ENCODE measurements at places on chromosomes 11 and 22.

GRCh38 chr11:87972133-87972532 lies 203.1 kb downstream of the RAB38 start:
- no peak for DNase-seq

DNA sequence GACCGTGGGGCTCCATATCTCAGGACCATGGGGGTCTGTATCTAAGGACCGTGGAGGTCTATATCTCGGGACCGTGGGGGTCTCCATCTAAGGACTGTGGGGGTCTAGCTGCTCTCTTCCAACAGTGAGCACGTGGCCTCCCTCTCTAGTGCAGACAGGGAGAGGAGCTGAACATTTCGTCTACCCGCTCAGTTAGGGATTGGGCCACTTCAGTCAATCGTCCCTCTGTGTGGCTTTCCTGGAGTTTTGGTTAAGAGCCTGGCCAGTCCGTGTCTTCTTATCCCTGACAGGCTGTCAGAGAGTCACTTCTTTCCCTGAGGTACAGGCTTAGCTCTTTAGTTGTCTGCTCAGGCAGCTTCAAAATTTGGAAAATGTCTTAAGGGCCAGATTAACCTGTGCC lies 3.1 kb downstream of the KRTAP5-1 start:
- no peak for DNase-seq

- DNase-seq = no peak
Measured at GRCh38 chr22:27311698-27312550, 489.6 kb downstream of the MN1 start.

DNA sequence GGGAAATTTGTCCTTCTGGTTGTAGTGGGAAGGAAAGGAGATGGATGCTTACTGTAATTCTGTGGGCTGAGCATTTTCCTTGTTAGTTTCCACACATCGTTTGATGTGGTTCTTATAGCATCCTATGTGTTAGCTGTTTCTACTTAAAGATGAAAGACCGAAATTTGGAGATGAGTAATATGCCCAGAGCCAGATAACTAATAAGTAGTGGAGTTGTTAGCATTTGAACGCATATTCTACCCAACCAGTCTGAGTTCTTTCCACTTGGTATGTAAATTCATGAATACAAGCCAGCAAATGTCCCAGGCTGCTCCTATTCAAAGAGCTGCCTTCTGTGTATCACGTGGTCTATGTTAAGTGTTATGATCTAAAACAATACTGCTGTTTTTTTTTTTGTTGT lies 14.6 kb downstream of the SPECC1L start:
- DNase-seq = no peak

GRCh38 chr11:65104628-65105027 lies 7.0 kb upstream of the TM7SF2 start:
- no peak for DNase-seq

DNA sequence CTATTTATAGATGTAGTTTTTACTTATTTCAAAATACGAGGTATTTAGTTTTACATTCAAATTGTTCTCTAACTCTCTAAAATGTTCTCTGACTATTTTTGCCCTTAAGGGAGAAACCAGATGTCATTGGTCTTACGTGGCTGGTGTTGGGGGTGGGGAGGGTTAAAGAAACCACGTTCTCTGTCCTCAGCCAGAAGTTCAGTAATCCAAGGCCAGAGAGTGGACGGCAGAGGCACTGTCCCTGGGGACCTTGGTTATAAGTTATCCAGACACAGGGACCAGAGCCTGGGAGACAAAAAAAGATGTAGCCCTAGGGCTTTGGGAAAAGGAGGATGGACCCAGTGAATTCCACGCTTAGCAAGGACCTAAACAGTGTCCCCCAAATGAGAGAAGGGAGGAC lies 706 bp upstream of the OR51E1 start:
- no peak for DNase-seq

DNA sequence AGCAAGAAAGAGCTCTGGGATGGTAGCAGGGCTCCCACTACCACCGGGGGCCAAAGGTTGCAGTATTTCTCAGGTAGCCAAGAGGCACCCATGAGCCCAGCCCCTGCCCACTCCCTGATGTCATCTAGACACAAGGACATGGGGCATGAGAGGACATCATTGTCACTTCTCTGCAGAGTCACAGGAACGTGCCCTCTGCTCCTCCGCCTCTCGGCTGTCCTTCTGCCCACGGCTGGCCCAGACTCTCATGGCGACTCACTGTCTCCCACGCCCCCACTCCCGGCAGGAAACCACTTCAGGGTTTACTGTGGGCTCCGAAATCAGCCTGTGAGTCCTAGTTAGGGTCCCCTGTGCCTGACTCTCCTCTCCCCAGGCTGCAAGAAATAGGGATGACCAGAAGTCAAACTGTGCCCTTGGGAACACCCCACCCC lies 1.8 kb upstream of the GAL start:
- no peak for DNase-seq

- no peak for DNase-seq
Measured at GRCh38 chr11:15602785-15603567, 488.3 kb downstream of the INSC start.

GRCh38 chr11:73114110-73114834 lies 27.8 kb downstream of the FCHSD2 start:
- DNase-seq = no peak

- DNase-seq = no peak
Measured at GRCh38 chr11:44446366-44446762, 119.1 kb upstream of the CD82 start.

Measured in C1 segment of cervical spinal cord (tissue), 14 donors.